ENCODE measurements at places on chromosomes 12 and 14.
A peak's percentile ranks its signal among the peaks of the same experiment; 100 is the strongest.

- DNase-seq, result peak; percentile 52
Measured at GRCh38 chr12:45235087-45236025, 19.5 kb downstream of the ANO6 start.

- peak; percentile 26 for DNase-seq
Measured at GRCh38 chr14:40599725-40600124, 1007.0 kb upstream of the LRFN5 start.

GRCh38 chr12:53947743-53948142 lies 7.0 kb upstream of the HOXC12 start:
- no peak for DNase-seq

DNA sequence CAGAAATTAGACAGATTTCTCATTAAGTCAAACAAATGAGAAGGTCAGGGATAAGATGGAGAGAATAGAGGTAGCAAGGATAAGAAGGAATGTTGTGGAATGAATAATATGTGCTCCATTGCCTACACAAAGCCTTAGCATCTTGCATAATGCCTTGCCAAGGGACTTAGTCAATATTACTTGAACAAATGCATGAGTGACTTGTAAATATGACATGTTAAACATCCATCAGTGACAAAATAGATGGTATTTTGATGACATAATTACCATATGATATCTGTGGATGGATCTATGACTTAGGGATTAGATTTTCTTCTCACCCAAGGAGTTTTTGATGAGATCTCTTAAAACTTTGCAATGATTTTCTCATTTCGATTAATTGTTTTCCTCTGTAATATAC lies 194.1 kb upstream of the RASSF8 start:
- DNase-seq, result no peak

DNA sequence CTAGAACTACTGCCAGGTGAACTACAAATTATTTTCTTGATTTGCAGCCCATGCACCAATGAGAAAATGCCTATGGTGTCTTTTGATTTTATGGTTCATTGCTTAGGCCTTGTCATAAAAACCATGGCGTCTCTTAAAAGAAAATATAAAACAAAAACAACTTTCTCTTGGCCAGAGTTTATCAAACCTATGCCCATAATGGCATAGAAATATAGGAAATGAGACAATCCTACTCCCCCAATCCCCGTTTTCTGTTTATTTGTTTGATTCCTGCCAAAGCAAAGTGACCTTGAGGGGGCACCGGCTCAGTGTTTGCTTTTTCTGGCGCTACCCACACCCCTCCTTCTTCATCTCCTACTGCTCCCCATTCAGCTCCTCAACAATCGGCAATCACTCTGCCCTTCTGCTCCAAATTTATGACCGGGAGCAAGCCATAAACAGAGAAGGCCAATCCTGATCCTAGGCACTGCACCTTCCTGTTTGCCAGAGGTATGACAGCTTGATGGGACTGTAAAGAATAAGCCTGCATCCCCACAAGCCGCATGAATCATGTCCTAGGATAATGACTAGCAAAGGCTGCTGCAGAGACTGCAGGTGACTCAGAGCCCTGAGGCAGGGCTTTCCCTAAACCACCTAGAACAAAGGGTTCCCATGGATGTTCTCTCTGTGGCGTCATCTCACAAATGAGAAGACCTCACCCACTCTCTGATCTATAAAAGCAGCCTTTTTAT lies 874.9 kb downstream of the NRXN3 start:
- DNase-seq, result peak; percentile 56

- no peak for DNase-seq
Measured at GRCh38 chr14:105015905-105016304, 5.0 kb downstream of the CDCA4 start.

- DNase-seq, result no peak
Measured at GRCh38 chr12:58773986-58774385, 146.3 kb downstream of the LRIG3 start.

DNA sequence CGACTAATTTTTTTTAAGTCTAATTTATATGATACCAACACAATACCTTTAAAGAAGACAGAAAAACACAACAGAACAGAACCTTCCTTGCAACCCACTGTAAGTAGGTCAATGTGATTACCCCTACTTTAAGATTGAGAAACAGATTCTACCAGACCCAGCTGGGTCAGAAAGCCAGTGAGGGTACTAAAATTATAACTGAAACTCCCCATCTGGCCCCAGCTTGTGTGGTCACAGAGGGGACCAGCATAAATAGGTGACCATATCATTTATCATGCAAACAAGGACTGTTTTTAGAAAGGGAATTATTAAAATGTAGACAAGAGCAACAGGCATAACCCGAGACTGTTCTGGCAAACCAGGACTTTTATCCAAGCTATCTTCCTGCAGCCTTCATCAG lies 30.1 kb upstream of the FRMD6 start:
- DNase-seq, result no peak

GRCh38 chr12:56288705-56289387 lies 11.3 kb downstream of the CS start:
- no peak for DNase-seq

DNA sequence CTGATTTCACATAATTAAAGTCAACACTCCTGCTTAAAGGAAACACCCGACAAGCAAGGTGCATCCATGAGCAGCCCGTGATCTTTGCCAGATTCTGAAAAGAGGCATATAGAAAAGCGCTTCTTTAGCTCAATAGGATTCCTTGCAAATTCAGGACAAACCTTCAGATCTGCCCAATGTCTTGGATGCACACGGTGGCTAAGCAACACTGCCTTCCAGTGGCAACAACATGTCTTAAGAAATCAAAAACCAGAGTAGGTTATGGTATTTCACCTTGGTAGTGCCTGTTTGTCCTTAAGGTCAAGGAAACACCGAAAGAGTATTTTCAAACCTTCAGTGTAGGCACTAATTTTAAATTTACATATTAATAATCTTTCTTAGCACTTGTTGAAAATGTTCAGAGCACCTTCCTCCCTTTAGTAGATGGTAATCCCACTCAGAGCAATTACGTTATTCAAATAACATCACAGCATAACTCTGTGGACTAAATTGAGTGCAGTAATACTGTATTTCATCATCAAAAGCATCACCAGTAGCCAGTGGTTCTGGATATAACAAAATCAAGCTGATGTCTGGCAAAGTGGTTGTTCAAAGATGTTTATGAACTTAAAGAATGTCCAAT lies 58.0 kb upstream of the CDKN3 start:
- DNase-seq, result peak; percentile 40

GRCh38 chr14:82731526-82731925 lies 1197.9 kb upstream of the SEL1L start:
- no peak for DNase-seq

GRCh38 chr12:82866227-82866775 lies 179.6 kb downstream of the TMTC2 start:
- DNase-seq, result no peak

DNA sequence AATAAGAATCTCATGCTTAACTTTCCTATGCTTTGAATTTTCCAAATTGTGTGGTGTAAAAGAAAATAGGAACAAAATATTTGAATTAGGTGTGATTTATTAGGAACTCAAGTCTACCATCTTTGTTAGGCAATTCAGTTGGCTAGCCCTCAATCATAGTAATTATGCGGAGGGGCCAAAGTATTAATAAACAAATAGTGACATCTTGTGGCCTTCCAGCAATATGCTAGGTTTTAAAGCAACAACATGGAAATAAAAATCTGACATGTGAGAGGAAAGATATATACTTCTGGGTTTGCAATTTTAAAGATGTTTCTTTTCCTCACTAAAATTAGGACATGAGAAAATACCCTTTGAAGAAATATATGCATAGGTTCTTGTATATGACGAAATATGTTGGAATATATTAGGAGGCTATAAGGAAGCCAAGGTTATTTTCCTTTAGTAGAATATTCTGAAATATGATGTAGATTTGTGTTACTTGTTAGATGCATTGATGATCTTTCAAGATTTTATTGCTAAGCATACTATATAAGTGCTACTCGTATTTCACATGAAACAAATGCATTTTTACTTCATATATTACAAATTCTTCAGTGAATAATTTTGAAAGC lies 200.4 kb downstream of the PTPRO start:
- DNase-seq, result peak; percentile 48

DNA sequence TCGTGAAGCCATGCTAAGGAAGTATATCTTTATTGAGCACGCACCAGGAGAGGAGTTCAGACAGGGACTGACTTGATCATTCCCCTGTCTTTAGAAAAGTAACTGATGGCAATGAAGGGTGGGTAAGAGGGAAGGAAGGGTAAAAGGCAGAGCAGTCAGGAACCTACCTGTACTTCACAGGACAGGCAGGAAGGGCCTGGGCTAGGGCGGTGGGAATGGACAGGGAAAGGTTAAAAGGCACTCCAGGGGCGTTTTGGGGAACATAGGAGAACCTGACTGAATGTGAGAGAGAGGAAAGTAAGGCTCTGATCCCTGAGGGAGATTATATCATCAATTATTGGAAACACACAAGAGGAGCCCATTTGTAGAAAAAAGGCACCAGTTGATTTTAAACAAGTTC lies 3.9 kb downstream of the SLC35E3 start:
- no peak for DNase-seq

DNA sequence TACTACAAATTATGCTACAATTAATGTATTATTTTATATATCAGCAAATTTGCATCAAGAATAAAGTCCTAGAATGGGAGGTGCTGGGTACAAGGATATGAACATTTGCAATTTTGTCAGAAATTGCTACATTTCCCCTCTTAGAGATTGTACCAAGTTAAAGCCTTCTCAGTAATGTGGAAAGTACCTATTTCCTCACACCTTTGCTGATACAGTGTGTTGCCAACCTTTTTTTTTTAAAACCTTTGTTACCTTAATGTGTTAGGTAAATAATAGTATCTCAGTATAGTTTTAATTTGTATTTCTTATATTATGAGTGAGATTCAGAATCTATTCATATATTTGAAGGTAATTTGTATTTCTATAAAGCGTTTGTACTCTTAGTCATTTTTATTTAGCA lies 95.4 kb upstream of the HIF1A start:
- no peak for DNase-seq

GRCh38 chr12:133222211-133222610 lies 13.5 kb downstream of the ANHX start:
- DNase-seq, result no peak

DNA sequence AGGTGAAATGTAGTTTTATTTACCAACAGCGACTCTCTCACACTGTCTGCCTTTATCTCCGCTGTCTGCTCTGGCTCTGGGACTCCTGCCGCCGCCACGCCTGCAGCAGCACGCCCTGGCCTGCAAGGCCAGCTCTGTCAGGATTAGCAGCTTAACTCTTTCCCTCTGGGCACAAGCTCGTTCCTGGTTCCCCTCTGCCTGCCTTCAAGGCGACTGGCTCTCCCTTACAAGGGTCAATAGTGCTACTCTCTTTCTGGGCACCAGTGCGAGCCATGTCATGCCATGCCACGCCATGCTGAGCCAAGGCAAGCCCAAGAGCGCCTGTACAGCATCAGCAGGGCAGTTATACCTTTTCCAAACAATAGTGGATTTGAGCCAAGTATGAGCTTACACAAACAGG lies 3.6 kb upstream of the CLEC2B start:
- no peak for DNase-seq

DNA sequence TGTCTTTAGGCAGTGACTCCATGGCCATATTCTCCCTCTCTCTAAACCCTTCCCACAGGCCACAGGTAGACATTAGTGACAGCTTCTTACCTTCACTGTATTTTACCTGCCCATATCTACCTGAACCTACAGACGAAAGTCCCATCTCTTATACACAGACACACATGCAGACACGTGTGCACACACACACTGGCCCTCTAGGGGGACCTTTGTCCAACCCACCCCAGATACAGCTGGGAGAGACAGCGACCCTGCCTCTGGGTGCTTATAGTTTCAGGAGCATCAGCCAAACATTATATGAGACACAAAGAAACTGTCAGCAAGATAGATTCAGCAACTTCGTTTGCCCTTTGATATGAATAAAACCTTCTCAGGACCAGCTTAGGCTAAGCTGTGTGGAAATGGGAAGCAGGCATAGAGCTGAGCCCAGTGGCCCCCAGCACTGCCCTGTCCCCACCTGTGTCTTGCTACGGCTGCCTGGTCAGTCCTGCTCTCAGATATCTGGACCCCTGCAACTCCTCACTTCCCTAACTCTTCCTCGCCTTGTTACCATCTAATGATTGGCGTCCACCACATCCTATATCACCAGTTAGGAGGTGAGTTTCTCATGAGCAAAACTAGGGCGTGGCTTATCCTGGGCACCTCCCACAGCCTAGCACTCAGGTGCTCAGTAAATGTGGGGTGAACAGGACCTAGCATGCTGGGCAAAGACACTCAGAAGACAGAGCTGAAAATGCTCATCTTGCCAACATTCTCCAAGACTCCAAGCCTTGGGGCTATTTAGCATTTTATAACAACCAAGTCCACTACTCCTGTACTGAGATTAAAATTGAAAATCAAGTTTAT lies 12.0 kb upstream of the CD9 start:
- no peak for DNase-seq

- DNase-seq, result peak; percentile 63
Measured at GRCh38 chr12:45170456-45171042, 45.3 kb upstream of the ANO6 start.

DNA sequence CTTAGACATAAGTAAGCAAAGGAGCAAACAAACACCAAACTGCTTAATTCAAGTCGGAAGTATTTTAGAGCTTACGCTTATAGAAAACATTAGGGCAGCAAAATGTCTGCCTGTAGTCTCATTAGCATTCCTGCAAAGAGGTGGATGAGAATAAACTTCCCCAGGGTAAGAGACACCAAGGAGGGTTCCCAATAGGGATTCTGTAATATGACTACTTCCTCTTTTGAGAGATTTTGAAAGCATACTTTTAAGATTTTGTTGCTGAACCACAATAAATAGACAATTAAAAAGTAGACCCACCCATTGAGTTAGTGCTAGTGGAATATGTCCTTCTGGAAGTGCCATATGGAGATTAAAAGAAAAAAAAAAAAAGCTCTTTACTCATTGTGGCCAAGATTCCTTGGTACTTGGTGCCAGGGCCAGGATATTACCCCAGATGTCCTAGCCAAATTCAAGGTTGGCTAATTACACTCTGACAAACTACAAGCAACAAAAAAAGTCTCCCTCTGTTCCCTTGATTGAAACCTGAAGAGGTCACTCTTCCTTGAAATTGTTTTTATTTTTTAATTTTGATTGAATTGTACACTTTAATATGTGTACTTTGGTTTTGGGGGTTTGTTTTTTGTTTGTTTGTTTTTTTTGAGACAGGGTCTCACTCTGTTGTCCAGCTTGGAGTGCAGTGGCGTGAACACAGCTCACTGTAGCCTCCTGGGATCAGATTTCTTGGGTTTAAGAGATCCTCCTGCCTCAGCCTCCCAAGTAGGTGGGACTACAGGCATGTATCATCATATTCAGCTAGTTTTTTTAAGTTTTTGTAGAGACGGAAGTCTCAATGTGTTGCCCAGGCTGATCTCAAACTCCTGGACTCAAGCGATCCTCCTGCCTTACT lies 8.7 kb downstream of the CLIP1 start:
- no peak for DNase-seq

DNA sequence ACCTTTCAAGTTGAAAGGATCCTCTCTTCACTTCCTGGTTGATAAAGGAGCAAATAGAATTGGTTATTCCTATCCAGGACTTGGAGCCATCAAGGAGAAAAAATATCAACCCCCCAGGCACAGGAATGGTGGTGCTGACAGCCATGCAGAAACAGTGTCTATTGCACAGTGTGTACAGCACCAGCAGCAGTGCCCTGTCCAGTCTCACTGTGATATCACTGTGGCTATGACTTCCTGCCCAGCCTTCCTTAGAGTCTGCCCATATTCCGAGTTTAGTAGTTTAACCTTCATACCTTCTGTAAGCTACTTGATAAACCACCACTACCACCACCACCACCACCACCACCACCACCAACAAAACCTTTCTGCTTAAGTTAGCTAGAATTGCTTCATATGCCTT lies 45.1 kb upstream of the FERMT2 start:
- DNase-seq, result no peak

- DNase-seq, result peak; percentile 27
Measured at GRCh38 chr14:21185491-21185890, 29.6 kb upstream of the OR5AU1 start.

GRCh38 chr12:3658327-3659163 lies 94.4 kb downstream of the CRACR2A start:
- peak; percentile 19 for DNase-seq
